AML-193 (cell line): ENCODE measurements at places on chromosomes 5 and 9.

- DNase-seq = no peak
Observed at GRCh38 chr5:159440235-159440634, 109.9 kb upstream of the IL12B start.

DNA sequence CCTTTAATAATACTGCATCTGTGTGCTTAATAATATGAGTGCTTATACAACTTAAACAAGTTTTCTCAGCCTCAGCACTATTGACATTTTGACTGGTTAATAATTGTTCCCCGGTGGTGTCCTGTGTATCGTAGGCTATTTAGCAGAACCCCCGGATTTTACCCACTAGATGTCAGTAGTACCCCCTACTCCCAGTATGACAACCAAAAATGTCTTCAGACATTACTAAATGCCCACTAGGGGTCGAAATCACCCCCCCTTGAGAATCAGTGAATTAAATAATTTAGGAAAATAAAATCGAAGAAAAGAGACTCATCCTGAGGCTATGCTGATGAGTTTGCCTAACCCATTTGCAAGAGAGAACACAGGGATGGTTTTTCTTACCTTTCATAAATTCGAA lies 166.3 kb downstream of the ATP10B start:
- no peak for DNase-seq

- DNase-seq = no peak
Observed at GRCh38 chr5:139752506-139753473, 42.8 kb upstream of the PSD2 start.

DNA sequence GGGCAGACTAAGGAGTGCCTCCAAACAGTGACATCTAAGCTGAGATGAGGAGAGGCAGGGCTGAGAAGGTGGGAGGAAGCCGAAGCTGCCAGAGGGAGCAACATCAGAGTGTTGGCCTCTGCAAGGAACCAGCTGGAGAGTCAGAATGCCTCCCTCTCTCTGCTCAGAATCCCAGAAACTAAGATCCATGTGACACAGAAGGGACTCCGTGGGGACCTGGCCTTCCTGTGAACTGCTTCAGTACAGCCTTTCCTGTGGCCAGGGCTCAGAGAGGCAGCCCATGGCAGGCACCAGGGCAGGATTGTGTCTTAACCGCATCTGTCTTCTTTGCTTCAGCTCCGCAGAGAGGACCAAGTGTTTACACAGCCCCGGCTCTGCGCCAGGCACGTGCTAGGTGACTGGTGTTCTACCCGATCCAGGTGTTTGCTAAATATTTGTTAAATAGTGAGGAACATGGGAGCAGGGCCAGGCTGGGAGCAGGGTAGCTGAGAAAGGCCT lies 33.5 kb downstream of the KCNMB1 start:
- DNase-seq = no peak

DNA sequence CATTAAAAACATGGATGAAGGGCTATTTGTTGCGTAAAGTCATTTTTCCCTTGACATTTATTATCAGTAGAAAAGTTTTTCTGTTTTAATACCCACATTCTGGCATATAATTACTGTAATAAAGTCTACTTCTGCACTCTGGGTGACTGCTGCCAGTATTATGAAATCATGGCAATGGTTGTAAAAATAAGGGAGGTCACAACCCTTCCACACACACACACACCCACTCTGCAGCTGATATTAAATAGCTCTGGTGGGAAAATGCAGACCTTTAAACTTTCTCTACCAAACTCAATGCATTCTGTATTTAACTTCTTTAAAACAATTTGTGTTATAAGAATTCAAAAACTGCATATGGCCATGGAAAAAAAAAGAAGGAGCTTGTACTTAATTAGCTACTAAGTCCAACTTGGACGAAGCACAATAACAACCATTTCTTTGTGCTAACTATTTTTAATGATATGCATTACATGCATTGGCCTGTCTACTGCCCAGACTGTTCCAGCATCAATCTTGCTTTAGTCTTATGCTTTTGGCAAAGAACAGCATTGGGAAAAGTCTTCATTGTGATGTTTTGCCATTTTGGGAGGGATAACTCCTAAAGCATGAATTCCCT lies 137.6 kb upstream of the MAP3K1 start:
- DNase-seq = peak; percentile 8

GRCh38 chr9:116156621-116157314 lies 3.2 kb downstream of the PAPPA start:
- DNase-seq = no peak

- DNase-seq = no peak
Observed at GRCh38 chr9:136617746-136618579, 44.8 kb upstream of the EGFL7 start.

- no peak for DNase-seq
Observed at GRCh38 chr5:73204332-73204731, 31.3 kb downstream of the TMEM174 start.

- no peak for DNase-seq
Observed at GRCh38 chr9:110472111-110472510, 107.4 kb downstream of the SVEP1 start.

GRCh38 chr5:181114844-181115778 lies 15.9 kb downstream of the OR2V1 start:
- DNase-seq = no peak

GRCh38 chr5:154254896-154255295 lies 64.4 kb downstream of the GALNT10 start:
- DNase-seq = no peak

- peak; percentile 35 for DNase-seq
Observed at GRCh38 chr5:132773601-132774355, 3.3 kb downstream of the SEPTIN8 start.

GRCh38 chr9:129595311-129595741 lies 25.6 kb downstream of the C9orf50 start:
- peak; percentile 39 for DNase-seq

DNA sequence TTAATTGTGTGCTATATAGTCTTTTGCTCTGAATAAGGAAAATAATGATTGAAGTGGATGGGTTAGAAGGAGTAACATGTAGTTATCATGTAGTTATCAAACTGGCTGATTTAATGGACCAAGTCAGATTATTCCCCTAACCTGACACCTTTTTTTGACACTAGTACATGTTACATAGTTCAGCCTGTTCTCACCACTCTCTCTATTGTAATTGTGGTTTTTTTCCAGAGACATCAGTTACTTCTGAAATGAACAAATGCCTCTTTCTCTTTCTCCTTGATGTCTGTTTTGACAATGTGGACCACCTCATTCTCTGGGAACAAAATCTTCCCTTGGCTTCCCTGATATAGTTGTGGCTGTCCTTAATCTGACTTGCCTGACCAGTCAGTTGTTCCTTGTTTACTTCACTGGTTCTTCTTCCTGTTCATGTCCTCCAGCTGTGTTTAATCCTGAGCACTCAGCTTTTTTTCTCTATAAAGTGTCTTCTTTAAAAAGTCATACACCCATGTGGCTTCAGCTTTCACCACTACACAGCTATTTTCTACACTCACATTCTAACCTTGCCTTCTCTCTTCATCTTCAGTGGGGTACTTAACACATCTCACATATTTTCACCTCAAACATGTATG lies 243.4 kb downstream of the ARRDC3 start:
- DNase-seq = no peak

DNA sequence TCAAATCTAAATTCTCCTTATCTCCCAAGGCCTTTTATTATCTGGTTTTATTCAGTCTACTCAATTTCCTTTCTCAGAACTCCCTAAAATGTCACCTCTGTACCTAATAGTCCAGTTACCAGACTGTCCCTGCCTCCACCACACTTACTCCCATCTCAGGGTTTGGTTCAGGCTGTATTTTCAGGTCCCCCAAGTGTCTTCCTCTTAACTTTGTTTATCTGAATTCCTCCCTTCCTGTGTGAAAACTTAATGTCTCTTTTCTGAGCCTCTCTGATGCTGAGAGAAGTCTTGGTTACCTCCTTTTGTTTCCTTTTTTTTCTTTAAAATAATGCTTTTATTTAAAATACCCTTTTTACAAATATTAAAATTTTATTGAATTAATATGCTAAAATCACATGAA lies 133.4 kb downstream of the PAM start:
- no peak for DNase-seq

GRCh38 chr9:125829743-125830142 lies 82.6 kb downstream of the PBX3 start:
- DNase-seq = peak; percentile 45

GRCh38 chr5:111983459-111983858 lies 226.5 kb upstream of the NREP start:
- DNase-seq = no peak

- no peak for DNase-seq
Observed at GRCh38 chr9:625613-626012, 215.9 kb upstream of the DMRT1 start.

- DNase-seq = peak; percentile 44
Observed at GRCh38 chr9:36991516-36992134, 42.4 kb downstream of the PAX5 start.

- DNase-seq = no peak
Observed at GRCh38 chr9:97985058-97985861, 2.1 kb downstream of the ANP32B start.

GRCh38 chr5:15487228-15487627 lies 12.8 kb upstream of the FBXL7 start:
- no peak for DNase-seq

DNA sequence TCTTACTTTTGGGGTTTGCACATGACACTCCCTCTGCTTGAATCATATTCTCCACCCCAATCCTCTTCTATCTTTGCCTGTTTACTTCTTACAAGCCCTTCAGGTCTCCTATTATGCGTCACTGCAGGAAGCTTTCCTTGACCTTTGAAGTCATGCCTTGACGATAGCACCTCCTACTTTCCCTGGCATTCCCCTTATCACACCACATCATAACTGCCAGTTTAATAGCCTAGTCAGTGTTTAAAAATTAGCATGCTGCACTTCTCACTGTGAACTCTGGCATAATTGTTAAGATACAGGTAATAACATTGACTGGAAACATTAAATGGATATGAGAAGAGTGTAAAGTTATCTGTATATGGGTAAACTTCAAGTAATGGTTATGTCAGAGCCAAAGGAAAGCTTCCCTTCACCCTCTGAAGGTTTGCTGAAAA lies 37.1 kb upstream of the CEP120 start:
- no peak for DNase-seq

DNA sequence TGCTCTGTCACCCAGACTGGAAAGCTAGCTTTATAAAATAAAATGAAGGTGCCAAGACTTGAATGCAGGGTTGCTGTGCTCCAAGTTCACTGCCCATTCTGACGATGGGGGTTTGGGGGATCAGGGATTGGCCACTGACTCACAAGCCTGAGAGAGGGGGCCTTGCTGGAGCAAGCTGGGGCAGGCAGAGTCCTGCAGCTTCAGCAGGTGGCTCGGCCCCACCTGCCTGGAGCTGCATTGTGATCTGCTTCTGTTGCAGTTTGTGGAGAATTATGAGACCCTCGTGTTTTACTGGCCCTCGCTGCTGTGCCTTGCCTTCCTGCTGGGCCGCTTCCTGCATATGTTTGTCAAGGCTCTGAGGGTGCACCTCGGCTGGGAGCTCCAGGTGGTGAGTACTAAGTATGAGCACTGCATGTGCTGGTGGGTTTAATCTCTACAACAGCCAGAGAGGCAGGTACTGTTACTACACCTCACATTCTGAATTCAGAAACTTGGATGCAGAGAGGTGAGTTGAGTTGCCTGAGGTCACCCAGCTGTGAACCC lies 31.1 kb upstream of the CCDC180 start:
- DNase-seq = no peak

- no peak for DNase-seq
Observed at GRCh38 chr5:158635565-158635964, 464.2 kb downstream of the EBF1 start.

- no peak for DNase-seq
Observed at GRCh38 chr5:171808453-171808852, 22.8 kb downstream of the SMIM23 start.

- no peak for DNase-seq
Observed at GRCh38 chr9:134571326-134571931, 70.2 kb upstream of the COL5A1 start.

DNA sequence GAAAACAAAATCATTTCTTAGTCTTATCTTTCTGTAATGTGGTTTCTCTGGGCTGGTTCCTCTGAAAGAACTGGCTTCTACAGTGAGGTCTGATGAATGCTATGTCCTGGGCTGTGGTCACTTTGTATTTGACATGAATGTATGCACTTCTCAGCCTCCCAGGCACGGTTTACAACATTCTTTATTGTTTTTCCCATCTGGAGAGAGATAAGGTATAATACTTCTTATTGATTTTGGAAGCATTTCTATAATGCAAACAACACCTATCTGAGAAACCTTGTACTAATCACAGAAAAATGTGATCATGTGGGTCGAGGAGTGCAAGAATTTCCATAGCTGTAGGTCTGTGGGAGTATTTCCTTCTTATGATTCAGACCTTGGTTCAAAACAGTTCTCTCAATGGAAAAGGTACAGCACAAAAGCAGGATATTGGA lies 46.9 kb downstream of the ACTBL2 start:
- no peak for DNase-seq

DNA sequence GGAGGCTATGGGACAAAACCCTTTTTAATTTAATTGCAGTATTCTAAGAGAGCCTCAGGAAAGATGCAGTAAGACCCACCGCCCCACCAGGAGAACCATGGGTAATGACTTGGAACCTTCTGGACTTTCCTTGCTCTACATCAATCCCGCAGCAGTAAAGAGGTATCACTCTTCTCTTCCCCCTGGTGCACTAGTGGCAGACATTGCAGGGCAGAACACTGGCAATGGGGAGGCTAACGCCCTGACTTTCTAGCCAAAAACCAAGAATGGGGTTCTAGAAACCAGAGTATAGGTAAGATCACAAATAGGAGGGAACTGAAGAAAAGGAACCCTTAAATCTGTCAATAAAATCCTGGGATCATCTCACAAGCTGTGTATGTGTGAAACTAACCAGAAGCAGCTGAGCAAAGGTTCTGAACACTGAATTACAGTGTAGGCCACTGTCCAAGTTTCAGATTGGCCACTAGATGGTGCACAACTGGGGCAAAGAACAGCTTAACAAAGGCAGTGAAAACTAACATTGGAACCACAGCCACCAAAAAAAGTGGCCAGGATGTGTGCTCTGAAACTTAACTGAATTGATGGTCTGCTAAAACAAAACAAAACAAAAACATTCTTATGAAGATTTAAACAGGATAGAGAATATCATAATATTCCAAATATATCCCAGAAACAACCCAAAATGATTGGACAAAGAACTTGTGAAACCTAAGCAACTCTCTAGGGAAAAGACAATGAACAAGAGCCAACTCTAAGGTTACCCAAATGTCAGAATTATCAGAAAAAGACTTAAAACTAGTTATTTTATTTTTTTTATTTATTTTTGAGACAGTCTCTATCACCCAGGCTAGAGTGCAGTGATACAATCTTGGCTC lies 6.6 kb upstream of the FAM151B start:
- peak; percentile 61 for DNase-seq
